ENCODE measurements at places on chromosomes 5 and 9. TPM values are rescaled to one million over a fixed set of nuclear protein-coding genes. Genes with fewer than 3 reads are reported as not detected.

The HTR1A gene
- polyA plus RNA-seq: 0.92 TPM

The IL5 gene
- not detected for polyA plus RNA-seq

The PDCD1LG2 gene
- not detected for polyA plus RNA-seq

The TDRD7 gene
- polyA plus RNA-seq: 1.7 TPM

The RMRP gene
- 15.3 TPM for polyA plus RNA-seq

The NTRK2 gene
- not detected for polyA plus RNA-seq

The TRAF1 gene
- 0.63 TPM for polyA plus RNA-seq

The SPATA31D4 gene
- not detected for polyA plus RNA-seq

The CAMK4 gene
- 4.2 TPM for polyA plus RNA-seq

The PHF24 gene
- polyA plus RNA-seq: 0.05 TPM

The C9orf50 gene
- polyA plus RNA-seq: not detected

The PTGER4 gene
- polyA plus RNA-seq: 0.82 TPM

The LRRC19 gene
- 0.71 TPM for polyA plus RNA-seq

The TXNDC8 gene
- polyA plus RNA-seq: not detected

The NSG2 gene
- polyA plus RNA-seq: 0.16 TPM

The SET gene
- polyA plus RNA-seq: 1,261 TPM

The NR2F1 gene
- not detected for polyA plus RNA-seq

The KCNV2 gene
- polyA plus RNA-seq: 0.60 TPM

The SCGB3A2 gene
- polyA plus RNA-seq: 256 TPM
